ENCODE measurements at places on chromosomes 3 and 15. TPM values are rescaled to one million over a fixed set of nuclear protein-coding genes. Genes with fewer than 3 reads are reported as not detected.

USP13 gene
- total RNA-seq, result 14.6 TPM

TRIP4 gene
- total RNA-seq, result 11.8 TPM

HCLS1 gene
- 1.3 TPM for total RNA-seq

RHOV gene
- total RNA-seq, result 0.16 TPM

FETUB gene
- total RNA-seq, result not detected

ERC2 gene
- total RNA-seq, result 0.32 TPM

SLC22A13 gene
- total RNA-seq, result 0.97 TPM

HYAL3 gene
- 3.8 TPM for total RNA-seq

ALDH1L1 gene
- total RNA-seq, result 0.16 TPM

GRM2 gene
- under 0.01 TPM for total RNA-seq

SERPINI2 gene
- total RNA-seq, result not detected

RTP3 gene
- not detected for total RNA-seq
